ENCODE measurements at places on chromosomes 13 and 19.

DNA sequence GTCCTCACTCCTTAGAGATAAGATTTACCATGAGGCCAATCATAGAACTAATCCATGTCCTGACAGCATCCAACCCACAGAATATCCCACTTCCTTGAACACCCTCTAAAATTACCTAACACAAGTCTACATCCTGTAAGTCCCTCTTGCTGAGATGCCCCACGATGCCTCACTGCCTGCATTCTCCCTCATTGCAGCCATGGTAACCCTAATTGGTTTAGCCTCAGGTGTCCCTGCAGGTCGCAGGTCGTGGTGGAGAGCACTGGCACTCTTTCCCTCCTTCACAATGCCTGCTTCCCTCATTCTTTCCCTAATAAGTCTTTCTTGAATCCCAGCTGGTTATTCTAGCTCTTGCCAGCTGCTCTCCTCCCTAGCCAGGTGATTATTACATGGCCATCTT, 35.3 kb upstream of the MYO16 start:
- peak; percentile 6 for DNase-seq

DNA sequence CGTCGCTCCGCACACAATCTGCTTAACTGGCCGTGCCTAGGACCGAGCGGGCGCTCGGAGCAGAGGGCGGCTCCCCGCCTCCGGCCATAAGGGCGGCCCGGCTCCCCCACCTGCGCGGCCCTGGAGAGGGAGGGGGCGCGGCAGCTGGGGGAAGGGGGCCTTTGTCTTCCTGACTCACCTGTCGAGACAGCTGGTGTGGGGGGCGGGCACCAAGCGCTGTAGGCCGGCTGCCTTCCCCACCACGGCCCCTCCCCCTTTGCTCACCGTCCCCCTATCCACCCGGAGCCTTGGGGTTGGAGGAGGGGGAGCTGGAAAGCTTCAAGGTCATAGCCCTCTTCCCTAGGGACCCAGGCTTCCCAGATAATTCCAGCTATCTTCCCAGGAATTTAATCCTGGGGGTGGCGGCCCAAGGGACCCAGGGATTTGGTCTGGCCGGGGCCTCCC, 1.2 kb downstream of the VASP start:
- peak; percentile 60 for DNase-seq

- DNase-seq, result no peak
Observed at GRCh38 chr19:29804493-29804892, 7.3 kb upstream of the CCNE1 start.

GRCh38 chr13:43126420-43126819, 103.0 kb downstream of the DNAJC15 start:
- no peak for DNase-seq

DNA sequence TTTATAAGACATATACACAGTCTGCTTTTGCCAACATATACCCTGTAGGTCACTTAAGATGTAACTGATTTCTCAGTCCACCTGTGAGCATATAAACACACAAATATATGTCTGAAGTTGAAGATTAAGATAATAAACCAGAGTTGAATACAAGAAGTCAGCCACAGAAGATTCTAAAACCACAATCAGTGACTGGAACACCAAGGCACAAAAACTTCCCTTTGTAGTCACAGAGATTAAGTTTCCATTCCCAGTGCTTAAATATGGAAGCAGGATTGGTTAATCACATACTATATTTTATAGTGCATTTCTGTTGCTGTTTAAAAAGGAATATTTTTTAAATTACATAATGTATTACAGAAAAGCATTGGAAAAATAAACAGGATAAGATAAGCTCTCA, 39.9 kb downstream of the MTMR6 start:
- DNase-seq, result no peak

Measured in NCI-H345 (cell line).